ENCODE measurements at places on chromosomes 7 and 10.

DNA sequence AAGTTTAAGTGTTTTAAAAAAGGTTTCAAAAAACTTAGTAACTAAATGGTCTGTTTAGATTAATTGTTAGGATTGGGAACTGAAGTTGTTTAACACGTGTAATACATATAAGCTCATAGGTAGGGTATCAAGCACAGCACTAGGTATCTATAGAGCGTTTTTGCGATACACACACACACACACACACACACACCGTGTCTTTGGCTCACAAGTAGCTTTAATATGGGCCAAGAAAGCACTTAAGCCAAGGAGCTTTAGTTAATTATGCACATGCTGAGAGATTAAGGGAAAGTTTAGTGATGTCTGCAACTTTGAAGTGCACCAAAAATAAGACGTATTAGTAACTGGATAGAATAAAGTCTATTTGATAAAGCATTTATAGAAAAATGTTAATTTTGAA is 93.8 kb upstream of the CNTNAP2 start:
- no peak for DNase-seq

- DNase-seq, result no peak
These were observed 85.4 kb upstream of the VOPP1 start for GRCh38 chr7:55657654-55658053.

- no peak for DNase-seq
These were observed 256.9 kb downstream of the MDFIC start for GRCh38 chr7:115178835-115179234.

- no peak for DNase-seq
These were observed 308.2 kb downstream of the PPP1R3A start for GRCh38 chr7:113610572-113610971.

GRCh38 chr7:50449501-50449880 is 659 bp downstream of the FIGNL1 start:
- DNase-seq, result no peak

DNA sequence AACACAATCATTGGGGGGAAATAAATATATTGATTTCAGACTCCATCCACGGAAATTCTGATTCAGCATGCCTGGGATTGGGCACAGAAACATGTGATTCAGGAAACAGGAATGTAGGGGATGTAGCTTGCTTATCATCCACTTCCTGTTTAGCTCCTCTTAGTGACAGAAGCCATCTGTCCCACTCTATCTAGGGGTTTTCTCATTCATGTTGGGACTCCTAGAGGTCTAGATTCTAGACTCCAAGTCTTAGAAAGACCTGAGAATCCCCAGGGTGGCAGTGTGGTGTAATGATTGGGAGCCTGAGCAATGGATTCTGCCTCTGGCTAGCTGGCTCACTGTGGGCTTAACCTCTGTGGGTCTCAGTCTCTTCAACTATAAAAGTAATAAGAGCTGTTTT is 67.9 kb downstream of the CDK1 start:
- no peak for DNase-seq

DNA sequence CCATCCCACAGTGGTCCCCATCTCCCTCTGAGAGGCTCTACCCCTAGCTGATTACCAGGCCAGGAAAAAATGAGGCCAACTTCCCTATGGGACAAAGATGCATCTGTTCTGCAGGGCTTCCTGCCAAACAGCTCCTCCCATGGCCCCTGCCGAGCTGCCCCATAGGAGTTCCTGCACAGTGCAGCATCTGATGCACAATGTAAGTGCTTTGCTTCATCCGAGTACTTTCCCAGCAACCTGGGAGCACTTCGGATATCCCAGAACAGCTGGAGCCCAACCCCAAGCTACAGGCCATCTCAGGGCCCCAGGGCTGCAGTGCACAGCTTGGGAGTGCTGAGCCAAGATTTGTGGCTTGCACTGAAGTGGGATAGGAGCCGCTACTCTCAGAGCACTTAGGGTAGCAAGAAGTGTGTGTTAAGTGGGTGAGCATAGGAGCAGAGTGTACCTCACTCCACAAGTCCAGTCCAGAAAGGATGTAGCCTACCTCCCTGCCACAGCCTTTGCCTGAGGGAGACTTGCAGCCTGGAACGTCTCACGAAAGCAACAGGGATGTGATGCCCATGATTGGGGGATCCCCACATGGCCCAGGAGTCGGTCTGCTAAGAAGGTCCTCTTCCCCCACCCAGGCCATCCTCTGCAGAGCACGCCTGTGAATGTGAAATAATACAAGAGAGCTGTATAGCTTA is 209.6 kb upstream of the VWC2 start:
- DNase-seq, result no peak

- DNase-seq, result no peak
These were observed 105.0 kb downstream of the PHTF2 start for GRCh38 chr7:77903597-77903996.

DNA sequence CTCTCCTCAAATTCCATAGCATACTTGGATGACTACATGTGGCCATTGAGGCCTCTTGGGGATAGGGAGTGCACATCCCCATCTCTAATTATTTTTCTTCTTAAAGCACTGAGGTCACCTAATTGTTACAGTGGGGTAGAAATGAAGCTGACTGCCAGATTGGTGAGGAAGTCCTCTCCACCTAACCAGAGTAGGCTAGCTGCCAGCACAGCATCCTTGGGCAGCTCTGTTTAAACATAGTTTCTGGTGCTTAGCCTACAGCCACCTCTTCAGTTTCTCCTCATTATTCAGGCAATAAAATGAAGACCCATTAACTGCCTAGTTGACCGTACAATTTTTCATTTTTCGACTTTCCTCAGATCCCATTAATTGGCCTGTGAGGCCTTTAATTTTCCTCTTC is 104.6 kb downstream of the MLLT10 start:
- no peak for DNase-seq

GRCh38 chr10:119414081-119414611 is 128.4 kb downstream of the RGS10 start:
- no peak for DNase-seq

DNA sequence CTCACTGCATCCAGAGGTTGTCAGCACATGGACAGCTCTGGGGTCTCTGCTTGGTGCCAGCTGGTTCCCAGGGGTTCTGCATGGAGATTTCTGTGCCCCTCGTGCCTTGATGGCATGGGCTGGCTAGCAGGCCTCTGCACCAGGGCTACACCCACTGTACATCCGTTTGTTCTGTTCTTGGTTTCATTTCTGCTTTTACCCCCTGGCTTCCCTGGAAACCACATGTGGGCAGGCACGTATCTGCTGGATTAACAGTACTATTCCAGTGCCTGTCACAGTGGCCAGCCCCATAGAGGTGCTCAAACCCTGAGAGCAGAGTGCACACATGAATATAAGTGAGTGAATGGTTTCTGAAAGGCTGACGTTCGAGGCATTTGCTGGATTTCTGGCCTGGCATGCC is 207.2 kb upstream of the GPR26 start:
- no peak for DNase-seq

DNA sequence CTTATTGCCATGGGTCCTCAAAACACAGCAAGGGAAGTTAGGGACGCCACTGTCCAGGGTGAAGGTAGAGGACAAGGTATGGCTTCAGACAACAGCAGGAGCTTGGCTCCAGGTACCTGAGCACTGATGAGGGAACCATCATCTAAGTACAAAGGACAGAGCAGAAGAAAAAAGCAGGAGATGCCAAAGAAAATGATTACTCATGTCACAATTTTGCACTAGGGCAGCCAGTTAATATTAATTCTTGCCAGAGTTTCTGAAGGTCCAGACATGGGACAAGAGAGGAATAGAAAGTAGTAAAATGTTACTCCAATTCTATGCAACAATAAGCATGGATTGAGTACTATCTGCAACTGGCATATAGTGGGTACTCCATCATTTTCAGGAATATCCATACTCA is 14.1 kb downstream of the PTN start:
- DNase-seq, result no peak

DNA sequence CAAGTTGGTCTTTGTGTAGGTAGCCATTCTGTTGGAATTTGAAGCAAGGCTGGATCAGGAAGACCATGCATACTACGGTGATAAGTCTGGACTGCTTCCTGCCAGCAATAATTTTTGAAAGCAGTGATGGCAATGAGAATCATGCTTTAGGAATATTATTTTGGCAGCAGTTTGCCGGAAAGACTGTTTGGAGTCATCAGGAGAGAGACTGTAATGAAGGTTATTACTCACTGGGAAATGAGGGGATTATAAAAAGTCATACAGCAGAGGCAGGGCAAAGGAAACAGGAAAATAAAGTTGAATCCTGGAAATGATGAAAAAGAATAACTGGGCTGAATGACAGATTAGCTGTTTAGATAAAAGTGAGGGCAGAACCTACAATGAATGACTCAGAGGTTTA is 1136.8 kb upstream of the AUTS2 start:
- DNase-seq, result no peak

GRCh38 chr10:121921238-121921931 is 6.4 kb downstream of the ATE1 start:
- DNase-seq, result peak; percentile 7

DNA sequence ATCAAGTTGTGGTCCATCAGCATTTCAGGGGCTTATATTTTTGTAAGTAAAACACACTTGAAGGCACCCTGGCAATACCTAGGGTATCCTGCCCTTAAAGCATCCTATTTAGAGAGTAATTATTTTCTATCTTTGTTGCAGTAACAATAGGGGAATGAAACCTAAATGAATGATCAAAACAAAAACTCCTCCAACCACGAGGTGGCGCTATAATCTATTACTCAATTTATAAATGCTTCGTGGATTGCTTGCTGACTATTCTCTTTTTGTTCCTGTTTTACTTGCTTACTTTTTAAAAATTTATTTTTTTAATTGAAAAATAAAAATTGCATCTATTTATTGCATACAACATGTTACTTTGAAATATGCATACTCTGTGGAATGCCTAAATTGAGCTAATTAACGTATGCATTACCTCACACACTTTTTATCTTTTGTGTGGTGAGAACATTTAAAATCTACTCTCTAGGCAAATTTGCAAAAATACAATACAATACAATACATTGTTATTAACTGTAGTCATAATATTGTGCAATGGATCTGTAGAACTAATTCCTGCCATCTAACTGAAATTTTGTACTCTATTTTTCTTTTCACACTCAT is 147.7 kb upstream of the BMPER start:
- no peak for DNase-seq

DNA sequence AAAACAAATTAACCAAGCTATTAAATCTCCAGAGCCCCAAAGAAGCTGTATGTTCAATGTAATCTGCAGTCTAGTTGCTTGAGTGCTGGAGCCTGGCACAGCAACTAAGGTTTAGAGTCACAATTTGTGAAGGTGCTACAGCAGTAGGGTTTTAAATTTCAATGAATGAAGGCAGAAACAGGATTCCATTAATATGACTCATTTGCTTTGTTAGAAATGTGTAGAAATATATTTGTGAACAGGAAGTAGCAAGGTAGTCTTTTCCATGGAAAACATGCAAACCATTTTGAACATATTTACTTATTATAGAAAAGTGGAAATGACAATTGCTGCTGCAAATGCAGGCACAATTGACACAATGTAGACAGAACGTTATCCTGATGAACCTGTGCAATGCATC is 149.0 kb upstream of the STEAP4 start:
- no peak for DNase-seq

DNA sequence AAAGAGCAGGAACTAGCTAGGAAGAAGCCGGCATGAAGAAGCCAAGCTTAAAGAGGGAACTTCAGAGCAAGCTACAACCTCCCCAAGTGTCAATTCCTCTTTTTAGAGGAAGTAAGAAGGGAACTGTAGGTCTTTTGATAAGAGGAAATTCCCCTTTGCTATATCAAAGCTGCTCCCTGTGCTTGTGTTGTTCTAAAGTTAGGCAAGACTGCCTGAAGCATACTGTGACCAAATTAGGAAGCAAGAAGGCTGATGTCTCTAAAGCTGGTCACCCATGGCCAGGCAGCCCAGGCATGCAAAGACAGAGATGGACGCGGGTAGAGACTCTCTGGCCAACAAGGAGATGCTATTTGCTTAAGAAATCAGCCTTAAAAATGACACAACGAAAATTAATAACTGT is 87.9 kb downstream of the RNF216 start:
- no peak for DNase-seq

GRCh38 chr7:151830121-151830830 is 46.6 kb downstream of the PRKAG2 start:
- DNase-seq, result no peak

DNA sequence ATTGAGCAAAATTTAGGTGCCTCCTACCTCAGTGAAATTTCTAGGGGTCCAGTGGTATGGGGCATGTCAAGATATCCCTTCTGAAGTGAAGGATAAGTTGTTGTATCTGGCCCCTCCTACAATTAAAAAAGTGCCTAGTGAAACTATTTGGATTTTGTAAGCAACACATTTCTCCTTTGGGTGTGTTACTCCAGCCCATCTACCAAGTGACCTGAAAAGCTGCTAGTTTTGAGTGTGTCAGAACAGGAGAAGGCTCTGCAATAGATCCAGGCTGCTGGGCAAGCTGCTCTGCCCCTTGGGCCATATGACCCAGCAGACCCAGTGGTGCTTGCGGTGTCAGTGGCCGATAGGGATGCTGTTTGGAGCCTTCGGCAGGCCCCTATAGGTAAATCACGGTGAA is 46.0 kb downstream of the PTPRE start:
- DNase-seq, result no peak

- no peak for DNase-seq
These were observed 36.9 kb downstream of the WASL start for GRCh38 chr7:123711832-123712293.

DNA sequence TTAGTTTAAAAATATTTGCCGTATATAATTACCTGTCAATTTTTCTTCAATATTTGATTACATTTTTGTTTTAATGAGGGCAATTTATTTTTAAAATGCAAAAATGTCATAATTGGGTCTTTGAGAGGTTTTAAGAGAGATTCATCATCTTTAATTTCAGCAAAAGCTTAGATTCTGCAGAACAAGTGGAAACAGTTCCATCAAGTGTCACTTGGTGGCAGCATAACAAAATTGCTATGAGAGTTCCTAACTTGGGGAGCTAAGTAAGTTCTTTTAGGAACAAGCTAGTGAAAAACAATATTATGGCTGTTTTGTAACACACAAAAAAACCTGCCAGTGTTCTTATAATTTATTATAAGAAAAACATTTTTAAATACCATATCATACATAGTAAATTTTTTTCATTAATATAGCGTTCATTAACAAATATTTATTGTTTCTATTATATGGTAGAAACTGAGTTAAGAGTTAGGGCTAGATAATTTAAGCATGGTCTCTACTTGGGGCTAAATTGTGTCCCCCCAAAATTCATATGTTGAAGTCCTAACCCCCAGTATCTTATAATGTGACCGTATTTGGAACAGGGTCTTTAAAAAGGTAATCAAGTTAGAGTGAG is 155.2 kb downstream of the MAGI2 start:
- DNase-seq, result no peak

DNA sequence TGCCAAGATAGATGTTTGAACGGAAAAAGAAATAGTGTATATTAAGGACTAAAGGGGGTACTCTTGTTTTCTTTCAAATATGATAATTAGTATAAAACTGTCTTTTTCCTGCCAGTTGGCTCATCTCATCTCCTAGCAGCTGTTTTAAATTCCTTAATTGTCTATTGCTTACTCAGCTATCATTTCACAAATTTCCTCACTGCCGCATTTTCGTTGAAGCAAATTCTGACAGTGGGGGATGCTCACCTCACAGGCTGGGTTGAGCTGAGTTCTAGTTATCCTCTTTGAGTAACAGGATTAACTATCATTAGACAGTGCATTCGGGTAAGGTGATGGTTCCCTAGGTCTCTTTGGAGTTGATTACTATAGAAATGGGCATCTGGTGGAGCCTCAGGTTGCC is 592.0 kb downstream of the AUTS2 start:
- DNase-seq, result no peak
